ENCODE measurements at places on chromosomes 2 and 18.

DNA sequence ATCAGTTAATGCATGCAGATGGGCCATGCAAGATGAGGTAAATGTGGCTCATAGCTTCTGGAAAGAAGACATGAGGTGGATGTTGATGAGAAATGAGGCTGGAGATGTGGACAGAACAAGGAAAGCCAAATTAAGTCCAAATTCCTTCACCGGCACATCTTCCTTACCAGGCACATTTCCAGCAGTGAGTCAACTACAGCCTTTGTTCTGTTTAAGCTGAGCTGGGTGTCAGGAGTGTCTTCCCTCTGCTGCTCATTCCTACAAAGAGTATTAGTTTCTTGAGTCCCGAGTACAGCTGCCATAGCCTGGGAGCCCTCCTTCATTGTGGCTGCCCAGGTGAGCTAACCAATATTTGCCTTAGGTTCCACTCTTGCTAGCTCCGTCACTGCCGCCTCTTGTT, 945.0 kb downstream of the SLC4A3 start:
- no peak for DNase-seq

DNA sequence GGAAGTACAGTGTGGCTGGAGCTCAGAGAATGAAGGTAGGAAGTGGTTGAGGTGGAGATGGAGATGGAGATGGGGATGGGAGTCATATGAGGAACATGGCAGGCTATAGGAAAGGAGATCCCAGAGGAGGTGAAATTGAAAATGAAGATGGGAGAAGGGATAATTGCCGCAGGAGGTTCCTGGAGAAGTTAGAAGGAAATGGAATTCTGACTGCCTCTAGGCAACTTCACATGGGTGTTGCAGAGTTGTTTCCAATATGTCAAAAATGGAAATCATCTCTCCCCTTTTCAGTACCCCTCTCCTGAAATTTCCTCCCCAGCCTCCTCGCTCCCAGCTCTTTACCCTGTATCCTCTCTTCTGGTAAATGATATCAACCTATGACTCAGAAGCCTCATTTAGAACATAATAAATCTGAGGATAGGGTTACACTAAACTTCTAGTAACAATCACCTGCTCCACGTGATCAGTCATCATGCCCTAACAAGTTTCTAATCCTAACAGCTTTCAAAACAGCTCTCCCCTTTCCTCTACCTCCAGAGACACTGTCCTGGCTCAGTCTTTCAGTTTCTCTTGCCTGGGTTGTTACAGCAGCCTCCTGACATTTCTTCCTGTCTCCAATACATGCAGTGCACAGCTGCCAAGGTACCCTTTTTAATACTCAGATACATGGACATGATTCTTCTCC, 201.9 kb upstream of the RBMS1 start:
- no peak for DNase-seq

GRCh38 chr2:222776792-222777191, 84.0 kb upstream of the ACSL3 start:
- no peak for DNase-seq

- DNase-seq = no peak
These were observed 963.6 kb downstream of the BCL11A start for GRCh38 chr2:59589881-59590280.

- no peak for DNase-seq
These were observed 51.0 kb upstream of the CYP26B1 start for GRCh38 chr2:72198532-72199241.

All from RWPE2 (cell line).